ENCODE measurements at places on chromosomes 1 and 21.

- no peak for DNase-seq
Measured at GRCh38 chr1:15311880-15312279, 64.9 kb downstream of the FHAD1 start.

DNA sequence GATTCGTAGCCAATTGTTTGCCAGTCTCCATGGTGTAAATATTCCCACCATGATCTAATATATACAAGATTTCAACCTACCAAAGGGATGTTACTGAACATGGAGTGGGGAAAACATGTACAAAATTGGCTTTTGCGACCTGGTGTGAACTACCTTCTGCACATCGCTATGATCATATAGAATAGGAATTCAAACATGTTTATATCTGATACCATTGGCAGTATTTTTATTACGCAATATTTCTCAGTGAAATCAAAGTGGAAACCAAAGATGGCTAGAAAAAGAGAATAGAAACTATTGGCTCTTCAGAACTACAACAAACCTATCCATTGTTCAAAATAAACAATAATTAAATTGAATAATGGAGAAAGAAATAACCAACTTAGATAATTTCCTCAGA, 285.1 kb downstream of the TPR start:
- DNase-seq = no peak

- DNase-seq = peak; percentile 76
Measured at GRCh38 chr1:201559679-201560162, 20.8 kb downstream of the NAV1 start.

GRCh38 chr1:89847191-89847729, 26.4 kb downstream of the LRRC8D start:
- no peak for DNase-seq

GRCh38 chr21:42037516-42037915, 27.4 kb upstream of the ZBTB21 start:
- DNase-seq = no peak

DNA sequence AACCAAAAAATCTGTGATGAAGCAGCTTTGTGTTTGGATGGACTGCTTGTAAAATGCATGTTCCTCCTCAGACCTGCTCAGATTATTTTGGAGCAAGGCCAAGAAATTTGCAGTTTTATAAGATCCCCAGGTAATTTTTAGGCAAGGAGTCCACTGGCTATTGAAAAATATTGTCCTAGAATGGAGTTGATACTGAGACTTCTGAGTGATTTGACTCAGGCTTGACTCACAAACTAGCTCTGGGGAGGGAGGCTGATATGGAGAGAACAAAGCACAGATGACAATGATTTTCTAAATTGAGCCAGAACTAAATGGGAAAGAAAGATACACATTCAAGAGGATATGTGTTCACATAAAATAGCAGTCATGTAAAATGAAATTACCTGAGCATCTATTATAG, 36.7 kb downstream of the AGL start:
- no peak for DNase-seq

DNA sequence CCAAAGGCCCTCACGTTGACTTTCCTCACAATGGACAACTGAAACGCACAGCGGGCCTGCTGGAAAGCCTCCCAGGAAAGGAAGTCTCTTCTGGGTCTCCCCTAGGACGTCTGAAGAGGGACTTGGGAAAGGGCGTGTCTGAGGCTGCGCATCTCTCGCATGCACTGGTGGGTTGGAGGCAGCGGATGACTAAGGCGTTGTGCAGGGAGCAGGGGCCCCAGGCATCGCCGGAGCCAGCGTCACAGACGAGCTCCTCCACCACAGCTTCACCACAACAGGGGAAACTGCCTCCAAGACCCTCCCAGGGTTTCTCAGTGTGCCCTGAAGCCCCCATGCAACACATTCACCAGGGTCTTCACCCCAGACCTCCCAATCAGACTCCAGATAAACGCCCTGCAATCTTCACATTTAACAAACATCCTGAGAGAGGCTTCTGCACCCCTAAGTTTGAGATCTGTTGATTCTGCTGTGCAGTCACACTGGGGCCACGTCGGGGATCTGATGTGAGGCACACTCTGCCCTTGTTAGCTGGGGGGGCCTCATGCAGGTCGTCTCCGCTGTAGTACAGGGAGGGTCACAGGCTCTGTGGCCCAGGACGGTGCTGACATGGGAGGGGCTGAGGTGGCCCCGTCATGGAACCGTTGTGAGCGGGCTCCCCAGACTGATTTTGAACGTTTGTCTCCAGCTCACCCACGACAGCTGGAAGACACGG, 7.0 kb upstream of the TFF1 start:
- no peak for DNase-seq

DNA sequence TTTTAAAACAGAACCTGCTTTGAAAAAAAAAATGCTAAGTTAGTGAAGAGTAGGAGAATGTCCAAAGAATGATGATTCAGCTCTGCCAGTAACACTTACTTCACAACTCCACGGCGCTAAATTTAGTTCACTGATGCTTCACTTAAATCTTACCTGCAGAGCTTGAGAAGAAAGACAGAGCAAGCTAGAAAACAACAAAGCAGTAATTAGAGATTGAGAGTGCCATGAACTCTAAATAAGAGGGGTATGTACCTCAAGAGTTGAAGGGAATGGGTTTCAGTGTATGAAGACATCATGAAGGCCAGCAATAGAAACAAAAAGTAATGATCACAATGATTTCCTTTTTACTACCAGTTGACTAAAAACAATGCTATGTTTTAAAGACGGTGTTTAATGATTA, 32.8 kb downstream of the EPRS1 start:
- no peak for DNase-seq

- DNase-seq = no peak
Measured at GRCh38 chr1:185110145-185110544, 46.6 kb downstream of the TRMT1L start.

DNA sequence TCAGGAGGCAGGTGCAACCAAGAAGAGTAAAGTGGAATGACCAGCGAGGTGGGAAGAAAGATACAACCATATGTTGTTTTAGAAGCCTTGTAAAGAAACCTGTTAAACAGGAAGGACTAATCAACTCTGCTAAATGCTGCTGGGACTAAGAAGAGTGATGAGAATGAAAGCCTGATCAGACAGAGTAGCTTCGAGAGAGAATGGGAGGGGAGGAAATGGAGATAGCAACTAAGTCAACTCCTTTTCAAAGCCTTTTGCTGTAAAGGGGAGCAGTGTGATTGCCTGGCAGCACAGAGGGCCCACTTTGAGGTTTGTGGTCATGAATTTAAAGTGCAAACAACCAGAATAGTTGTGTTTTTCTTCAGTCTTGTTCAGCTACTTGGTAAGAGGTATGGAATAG, 31.4 kb downstream of the SLC30A7 start:
- DNase-seq = no peak

DNA sequence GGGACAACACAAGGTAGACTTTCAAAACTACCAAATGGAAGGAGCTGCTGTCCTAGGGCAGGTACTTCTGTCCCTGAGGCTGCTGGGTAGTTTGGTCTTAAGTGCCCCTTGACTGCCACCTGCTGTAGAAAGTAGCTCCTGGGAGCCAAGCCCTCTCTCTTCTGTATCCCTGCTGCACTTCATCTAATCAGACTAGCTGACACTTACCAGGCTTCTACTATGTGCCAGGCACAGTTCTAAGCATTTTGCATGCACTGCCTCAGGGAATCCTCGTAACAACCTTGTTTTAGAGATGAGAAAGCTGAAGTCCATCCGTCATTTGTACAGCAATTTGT, 15.9 kb upstream of the SRSF4 start:
- DNase-seq = no peak

DNA sequence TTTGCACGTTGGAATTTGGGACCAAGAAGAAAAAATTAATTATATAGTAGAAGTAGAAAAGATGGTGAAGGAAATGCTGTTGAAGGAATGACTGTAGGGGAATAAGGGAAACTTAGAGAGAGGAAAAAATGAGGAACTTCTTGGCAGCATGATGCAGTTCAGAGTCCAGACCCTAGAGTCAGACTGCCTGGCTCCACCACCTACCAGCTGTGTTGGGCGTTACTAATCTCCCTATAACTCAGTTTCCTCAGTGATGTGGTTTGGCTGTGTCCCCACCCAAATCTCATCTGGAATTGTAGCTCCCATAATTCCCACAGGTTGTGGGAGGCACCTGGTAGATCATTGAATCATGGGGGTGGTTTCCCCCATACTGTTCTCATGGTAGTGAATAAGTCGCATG, 1.3 kb upstream of the SELP start:
- DNase-seq = no peak

GRCh38 chr1:229714306-229714705, 88.3 kb downstream of the URB2 start:
- DNase-seq = no peak

DNA sequence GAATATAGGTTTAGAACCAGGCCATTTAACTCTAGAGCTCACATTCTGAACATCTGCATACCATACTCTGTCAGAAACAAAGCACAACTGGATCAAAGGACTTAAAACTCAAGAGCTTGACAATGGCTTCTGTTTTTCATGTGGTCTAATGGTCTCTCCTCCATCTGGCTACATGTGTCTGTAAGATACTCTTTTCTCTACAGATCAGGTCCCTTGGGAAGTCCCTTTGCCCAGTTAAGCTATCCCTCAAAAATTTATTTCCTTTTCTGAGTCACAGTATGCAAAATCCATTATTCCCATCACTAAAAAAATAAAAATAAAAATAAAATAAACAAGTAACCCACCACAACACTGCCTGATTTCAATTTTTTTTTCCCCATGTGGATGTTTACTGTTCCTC, 357.0 kb upstream of the PRMT6 start:
- no peak for DNase-seq

DNA sequence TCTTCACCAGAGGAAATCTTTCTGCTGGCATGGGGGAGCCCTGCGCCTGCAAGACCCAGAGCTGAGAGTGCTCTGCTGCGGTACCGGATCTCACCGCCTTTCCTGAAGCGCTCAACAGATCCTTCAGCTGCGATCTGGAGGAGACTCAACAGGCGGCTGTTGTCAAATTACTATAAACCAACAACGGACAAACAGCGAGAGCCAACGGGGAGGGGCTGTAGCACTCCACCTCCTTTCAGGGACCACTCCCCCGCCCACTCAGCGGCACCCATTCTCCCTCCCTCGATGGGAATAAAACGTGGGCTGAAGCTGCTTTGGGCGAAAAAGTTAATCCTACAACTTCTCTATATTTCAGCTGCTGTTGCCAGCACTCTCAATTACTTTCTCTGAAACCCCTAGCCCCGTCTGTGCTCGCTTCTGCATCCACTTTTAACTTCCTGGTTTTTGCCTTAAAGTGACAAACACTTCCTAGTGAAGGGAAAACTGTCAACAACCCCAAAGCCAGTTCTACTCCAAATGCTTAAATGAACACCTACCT, at the start of gene FMO5:
Gene FMO5, minus strand, starts transcription at position 147 of the 538 bp plus-strand sequence. CDS start 310 bp downstream, outside the sequence.
- peak; percentile 61 for DNase-seq

GRCh38 chr1:224378855-224379631, 22.4 kb downstream of the CNIH4 start:
- DNase-seq = no peak

DNA sequence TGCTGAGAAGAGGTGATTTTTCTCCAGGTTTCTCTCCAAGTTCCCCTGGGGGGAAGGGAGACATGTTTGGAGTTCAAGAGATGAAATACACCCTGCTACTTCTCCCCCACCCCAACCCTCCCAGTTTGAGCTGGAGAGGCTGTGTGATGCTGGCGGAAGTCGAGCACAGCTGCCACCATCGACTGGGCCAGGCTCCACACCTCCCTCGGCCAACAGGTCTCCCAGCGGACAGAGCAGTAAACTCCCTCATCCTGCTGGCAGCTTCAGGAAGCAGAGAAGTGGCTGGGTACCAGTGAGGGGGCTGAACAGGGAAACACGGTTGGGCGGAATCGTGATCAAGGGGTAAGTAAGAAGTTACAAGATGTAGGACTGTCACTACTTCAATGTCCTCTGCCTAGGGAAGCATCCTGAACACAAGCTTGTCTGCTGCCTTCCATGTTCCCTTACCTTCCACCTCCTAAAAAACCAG, 6.6 kb upstream of the NHLH1 start:
- DNase-seq = no peak

DNA sequence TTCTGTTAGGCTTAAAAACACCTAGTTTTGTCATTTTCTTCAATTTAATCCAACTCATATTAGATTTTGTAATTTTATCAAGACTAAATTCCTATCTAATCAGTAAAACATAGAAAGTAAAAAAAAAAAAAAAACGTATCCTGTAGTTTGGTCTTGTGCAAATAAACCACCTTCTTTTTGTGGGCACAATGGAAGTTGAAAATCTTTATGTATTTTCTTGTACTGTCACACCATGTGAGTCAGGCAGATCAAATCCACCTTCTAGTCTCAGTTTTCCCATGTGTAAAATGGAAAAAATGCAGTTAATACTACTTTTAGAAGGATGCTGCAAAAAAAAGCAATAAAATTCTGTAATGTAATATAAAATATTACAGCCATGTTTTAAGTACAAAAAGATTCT, 129.8 kb downstream of the CYYR1 start:
- DNase-seq = no peak

- DNase-seq = no peak
Measured at GRCh38 chr21:14581902-14582457, 35.9 kb upstream of the SAMSN1 start.

DNA sequence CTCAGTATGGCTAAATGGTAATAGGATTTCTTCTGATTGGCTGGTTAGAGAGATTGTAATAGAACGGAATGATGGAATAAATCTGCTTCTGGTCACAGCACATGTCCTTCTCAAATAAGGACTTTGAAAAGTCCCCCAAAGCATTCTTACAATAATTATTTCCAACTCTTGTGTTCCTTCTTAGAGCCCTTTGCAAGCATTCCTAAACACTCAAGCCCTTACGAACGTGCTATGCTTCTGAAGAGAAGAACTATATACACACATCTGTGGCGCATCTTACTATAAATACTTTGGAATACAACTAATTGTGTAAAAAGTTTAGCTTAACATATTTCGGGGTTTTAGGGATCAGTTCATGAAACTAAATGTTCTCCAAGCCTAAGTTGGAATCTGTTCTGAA, 25.6 kb downstream of the CLIC4 start:
- DNase-seq = no peak

- DNase-seq = no peak
Measured at GRCh38 chr1:30475201-30475600, 248.2 kb downstream of the MATN1 start.

GRCh38 chr1:68111519-68112436, 61.4 kb upstream of the DIRAS3 start:
- peak; percentile 23 for DNase-seq
